ENCODE measurements at places on chromosomes 13 and 19.

GRCh38 chr13:43129511-43130110 is 106.2 kb downstream of the DNAJC15 start:
- DNase-seq = no peak

GRCh38 chr19:42089191-42089750 is 13.3 kb downstream of the ZNF574 start:
- DNase-seq = no peak

DNA sequence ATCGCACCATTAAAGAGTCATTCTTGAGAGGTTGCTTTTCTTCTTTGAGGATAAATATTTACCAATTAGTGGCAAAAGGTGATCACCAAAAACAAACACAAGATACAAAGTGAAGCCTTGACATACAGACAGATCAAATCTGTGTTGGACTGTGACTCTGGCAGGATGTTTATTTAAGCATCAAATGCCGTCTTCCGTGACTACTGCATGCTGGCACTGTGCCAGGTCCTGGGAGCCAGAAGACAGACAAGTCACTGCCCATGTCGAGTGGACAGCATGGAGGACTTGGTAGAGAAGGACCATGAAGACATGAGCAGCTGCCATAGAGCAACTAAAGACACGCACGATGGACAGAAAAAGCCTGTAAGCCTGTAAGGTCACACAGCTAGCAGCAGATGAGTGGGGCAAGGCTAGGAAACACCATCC is 92.8 kb upstream of the FARP1 start:
- no peak for DNase-seq

GRCh38 chr13:98722958-98723357 is 29.5 kb downstream of the SLC15A1 start:
- no peak for DNase-seq

GRCh38 chr19:53545271-53546065 is 7.5 kb downstream of the ZNF331 start:
- no peak for DNase-seq

DNA sequence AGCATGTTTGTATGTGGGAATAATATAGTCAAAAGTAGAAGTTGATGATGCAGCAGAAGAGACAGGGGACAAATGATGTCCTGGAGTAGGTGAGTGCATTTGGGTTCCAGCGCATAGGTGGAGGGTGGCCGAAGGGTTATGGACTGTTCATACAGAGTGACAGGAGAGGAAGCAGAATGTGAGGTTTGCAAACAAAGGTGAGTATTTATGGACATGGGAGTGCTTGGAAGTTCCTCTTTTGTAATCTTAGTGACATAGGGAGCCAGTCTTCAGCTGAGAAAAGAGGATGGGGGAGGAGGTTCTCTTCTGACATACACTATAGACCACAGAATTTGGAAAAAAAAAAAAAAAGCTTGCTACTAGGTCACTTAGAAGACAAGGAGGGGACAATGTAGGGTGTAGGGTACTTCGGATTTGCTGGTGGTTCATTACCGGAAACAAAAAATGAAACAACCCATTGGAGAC is 331.6 kb downstream of the DLEU7 start:
- DNase-seq = no peak

DNA sequence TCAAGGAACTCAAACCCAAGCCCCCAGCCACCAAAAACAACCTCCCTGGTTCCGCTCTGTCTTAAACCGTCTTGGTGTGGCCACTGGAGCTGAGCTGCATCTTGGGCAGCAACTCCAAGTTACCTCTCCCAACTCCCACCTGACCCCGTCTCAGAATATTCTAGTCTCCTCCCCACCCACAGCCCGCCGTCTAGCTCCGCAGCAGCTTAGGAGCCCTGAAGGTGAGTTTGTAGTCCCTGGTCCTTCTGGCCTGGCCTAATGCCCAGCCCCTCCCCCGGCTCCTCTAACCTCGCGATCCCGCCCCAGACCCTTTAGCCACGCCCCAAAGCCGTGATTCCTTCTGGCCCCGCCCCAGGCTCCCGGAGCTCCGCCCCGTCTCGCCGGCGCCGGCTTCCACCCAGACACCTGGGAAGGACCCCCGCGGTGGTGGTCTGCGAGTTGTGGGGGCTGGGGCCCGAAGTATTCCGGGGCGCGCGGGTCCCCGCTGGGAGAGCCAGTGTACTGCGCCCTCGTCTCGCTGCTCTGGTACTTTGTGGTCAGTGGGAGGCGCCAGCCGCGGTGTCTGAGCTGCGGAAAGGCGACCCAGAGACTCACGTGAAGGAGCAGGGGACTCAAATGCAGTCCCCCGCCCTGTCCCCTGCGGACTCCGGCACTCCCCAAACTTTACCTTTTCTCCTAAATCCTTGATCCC is 2.5 kb upstream of the LHB start:
- DNase-seq = peak; percentile 83

GRCh38 chr13:30409886-30410704 is 12.2 kb upstream of the UBE2L5 start:
- no peak for DNase-seq

DNA sequence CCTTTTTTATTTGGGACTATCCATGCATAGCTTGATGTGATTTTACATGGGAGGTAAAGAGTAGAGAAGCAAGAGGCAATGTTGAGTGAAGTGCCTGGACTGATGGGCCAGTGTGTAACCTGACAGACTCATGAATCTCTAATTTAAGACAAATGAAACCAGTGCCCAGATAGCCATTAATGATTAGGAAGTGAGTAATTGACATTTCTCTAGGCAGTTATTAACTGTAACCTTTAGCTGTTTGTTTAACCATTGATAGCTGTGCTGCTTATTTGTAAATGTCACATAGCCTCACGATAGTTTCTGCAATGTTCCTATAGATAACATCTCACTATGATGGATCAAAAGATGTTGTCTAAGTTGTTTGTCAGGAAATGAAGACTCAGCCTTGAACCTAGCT is 1047.5 kb upstream of the SPRY2 start:
- no peak for DNase-seq

DNA sequence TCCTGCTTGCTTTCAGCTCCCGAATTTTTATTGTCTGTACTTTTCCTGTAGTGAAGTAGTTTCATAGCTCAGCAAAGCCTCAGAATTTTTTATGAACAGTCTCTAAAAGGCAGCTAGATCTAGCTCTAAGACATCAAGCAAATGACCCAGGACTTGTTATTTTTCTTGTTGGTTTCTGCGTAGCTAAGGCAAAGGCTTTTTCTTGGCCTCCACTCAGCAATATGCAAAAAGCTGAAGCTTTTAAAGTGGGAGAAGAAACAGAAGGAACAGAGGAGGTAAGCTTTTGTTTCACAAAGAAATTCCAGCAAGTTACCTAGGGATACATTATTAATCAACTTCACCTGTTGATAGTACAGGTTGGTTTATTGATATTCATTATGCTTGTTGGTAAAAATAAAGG is 235.9 kb downstream of the PCDH20 start:
- no peak for DNase-seq

DNA sequence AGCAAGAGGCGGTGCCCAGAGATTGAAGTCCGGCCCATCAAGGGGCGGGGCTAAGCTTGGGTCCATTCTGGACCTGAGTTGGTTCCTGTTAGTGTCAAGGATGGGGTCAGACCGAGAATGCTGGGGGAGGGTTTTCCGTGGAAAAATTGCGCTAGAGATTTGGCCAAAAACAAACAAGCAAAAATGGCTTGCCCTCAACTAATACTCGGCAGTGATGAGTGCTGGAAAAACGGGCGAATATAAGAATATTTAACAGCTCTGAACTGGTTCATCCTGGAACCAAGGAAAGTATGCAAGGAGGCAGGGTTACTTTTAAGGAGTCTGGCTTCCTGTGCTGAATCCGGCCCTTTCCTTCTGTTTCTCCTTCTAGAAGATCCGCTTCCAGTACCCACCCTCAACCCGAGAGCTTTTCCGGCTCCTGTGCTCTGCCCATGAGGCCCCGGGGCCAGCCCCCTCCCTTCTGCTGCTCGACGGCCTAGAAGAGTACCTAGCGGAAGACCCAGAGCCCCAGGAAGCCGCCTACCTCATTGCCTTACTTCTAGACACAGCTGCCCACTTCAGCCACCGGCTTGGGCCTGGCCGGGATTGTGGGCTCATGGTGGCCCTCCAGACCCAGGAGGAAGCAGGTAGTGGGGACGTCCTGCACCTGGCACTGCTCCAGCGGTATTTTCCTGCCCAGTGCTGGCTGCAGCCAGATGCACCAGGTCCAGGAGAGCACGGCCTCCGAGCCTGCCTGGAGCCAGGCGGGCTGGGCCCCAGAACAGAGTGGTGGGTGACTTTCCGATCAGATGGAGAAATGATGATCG is 880 bp downstream of the SWSAP1 start:
- peak; percentile 83 for DNase-seq

DNA sequence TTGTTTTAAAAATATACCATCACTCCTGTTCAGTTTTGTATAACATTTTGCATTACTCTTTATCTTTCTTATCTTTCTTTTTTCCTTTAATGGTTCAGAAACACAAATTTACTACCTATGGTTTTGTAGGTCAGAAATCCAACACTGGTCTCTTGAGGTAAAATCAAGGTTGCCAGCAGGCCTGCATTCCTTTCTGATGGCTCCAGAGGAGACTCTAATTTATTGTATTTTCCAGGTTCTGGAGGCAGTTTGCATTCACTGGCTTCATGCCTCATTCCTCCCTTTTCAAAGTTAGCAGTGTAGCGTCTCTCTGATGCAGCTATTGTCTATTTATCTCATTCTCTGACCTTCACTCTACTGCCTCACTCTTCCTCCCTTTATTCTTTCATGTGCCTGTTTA is 767.4 kb downstream of the SLITRK6 start:
- DNase-seq = no peak

- DNase-seq = no peak
Measured at GRCh38 chr13:60268203-60268555, 104.5 kb upstream of the DIAPH3 start.

- DNase-seq = no peak
Measured at GRCh38 chr13:113359571-113359970, 4.4 kb downstream of the GRTP1 start.

GRCh38 chr13:20378721-20379120 is 146.6 kb upstream of the GJB6 start:
- no peak for DNase-seq

DNA sequence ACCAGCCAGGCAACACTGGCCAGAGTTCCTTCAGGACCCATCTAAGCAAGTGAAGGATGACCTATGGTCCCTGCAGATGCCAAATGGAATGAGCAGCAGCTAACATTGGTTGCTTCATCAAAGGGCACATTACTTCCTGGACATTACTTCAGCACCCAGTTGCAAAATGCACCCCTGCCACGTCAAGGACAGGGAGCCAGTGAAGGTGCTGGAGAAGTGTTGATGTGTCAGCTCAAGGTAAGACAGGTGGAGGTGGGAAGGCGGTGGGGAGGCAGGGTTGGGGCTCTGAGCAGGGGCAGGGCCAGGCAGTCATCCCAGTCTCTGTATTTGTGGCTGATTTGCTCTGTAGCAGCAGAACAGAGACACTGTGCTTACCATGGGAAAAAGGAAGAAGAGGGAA is 14.6 kb downstream of the CSNK1A1L start:
- no peak for DNase-seq

DNA sequence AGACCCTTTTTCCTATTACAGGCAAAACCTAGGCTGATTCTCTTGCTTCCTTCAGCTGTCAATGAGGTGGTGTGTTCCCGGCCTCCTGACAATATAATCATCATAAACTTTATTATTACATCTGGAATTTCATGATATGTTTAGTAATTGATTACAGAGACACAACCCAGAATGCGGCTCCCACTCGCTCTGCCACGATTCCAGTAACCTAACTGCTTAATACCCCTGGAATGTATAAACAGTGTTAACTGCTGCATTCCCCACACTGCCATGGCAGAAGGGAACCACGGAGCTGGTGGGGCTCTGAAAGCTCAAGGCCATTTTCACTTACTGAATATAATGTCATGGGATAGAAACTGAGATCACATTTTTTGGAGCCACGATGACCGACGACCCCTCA is 17.1 kb downstream of the TSHZ3 start:
- DNase-seq = no peak

DNA sequence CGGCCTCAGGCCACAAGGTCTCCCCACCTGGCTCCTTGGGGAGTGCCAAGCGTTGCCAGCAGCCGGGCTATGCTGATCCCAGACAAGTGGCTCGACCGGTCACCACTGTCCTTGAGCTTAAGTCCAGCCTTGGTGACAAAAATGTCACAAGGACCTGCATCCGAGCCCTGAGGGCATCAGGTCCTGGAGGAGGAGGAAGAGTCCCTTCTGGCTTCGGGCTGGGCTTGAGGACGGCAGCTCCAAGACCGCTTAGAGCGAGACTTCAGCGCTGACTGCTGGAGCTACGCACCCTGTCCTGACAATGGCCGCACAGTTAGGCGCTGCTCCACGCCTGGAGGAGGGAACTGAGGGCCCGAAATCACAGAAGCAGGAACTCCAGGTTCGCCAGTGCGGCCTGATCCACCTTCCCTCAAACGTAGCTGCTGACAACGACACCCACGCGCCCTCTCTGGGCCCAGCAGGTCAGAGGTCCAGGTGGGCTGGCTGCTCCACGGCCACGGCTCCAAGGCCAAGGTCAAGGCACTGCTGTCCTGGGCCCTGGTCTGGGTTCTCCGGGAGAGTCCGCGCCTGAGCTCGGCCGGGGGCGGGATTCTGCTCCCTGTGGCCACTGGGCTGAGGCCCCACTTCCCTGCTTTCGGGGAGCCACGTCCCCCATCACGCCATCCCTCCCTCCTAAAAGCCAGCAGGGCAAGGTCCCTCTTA is 7.0 kb downstream of the SBNO2 start:
- DNase-seq = no peak

DNA sequence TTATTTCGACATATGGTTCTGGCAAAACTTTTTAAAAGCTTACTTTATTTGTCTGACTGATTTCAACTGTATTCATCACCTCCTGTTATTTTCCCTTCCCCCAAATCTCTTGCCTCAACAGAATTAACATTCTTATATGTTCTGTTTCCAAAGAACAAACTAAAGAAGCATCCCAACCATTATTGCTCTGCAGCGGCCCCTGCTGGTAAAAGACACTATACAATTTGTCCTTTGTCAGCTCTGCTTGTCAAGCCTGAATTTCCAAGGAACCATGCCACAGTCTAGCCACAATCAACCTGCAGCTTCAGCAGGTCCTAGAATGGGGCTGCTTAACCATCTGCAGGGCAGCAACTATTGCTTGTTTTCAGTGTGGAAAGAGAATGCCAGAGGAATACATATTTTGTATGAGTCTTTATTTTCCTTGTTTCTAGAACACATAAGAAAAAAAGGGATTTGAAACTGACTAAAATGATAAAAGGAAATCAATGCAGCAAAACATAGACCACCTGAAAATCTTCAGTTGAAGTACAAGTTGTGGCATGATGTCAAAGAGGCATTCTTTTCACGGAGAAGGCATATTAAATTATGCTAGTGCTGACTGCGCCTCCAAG is 845.3 kb downstream of the DIAPH3 start:
- peak; percentile 40 for DNase-seq

- DNase-seq = no peak
Measured at GRCh38 chr19:13872695-13873389, 4.1 kb upstream of the NANOS3 start.

- no peak for DNase-seq
Measured at GRCh38 chr13:61170856-61171255, 244.8 kb downstream of the PCDH20 start.

- no peak for DNase-seq
Measured at GRCh38 chr19:7658219-7658686, 10.6 kb upstream of the RETN start.
